NCI-H1436 treated with DMSO at 0.1 percent for 48 hours (cell line): ENCODE measurements at places on chromosomes 13 and 19.

DNA sequence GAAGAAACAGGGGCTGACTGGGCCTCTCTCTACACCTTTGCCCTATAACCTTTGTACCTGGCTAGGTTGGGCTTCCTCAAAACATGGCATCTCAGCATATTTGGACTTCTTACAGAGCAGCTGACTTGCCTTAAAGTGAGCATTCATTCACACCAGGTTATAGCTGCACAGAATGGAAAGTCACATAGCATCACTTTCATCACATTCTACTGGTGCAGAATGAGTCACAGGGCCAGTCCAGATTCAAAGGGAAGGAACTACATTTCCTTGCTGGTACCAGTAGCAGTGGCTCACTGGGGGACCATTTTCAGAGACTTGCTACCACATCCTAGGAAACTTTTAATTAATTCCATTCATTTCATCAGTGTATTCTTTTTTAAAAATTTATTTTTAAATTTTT lies 20.3 kb upstream of the TPTE2 start:
- no peak for DNase-seq

DNA sequence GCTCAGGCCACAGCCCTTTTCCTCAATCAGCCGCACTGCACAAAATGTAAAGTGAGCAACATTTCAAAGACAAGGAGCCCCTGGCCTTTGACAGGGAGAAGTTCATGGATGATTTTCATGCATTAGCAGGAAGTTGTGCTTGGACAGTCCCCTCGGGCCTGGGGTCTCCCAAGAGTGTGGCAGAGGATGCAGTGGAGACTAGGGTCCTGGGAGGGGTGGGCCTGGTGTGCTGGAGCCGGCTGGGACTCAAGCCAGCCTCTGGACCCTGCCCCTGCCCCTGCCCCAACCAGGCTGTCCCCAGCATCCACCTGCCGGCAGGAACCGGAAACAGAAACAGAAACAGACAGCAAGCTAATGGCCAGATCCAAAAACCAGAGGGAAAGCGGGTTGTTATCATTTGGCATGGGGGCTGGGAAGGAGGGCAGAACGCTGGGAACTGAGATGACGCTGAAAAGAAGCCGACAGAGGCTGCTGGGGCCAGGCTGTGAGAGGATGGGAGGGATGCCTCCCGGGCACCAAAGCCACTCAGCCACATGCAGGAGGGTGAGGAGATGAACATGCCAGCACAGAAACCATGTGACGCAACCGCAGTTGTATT lies 2.3 kb downstream of the GAS6 start:
- no peak for DNase-seq

DNA sequence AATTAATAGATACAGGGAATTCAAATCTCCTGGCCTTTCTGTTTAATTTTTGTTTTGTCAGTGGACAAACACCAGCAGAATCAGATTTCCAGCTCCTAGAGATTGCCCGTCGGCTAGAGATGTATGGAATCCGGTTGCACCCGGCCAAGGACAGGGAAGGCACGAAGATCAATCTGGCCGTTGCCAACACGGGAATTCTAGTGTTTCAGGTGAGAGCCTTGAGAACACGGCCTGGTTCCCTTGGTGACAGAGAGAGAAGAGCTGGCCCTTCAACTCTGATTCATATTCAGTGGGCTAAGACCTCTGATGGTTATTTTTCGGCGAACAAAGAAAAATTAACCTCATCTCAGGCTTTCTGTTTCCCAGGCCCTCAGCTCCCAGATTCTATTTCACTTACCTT lies 191.3 kb downstream of the STK24 start:
- DNase-seq: no peak

DNA sequence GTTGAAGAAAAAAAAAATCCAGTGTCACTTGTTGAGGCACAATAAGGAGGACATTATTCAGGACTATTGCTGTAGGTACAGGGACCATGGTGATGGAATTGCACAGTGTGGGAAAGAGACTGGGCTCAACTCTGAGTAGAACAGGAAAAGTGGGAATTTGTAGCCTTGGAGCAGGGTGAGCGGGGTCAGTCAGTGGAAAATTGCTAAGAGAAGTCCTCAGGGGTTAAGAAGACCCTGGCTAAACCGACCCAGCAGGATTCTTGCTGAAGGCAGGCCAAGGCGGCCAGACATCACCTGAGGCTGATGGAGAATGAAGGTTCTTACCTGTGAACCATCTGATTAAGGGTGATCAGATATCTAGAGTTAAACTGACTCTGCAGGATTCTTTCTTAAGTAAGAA lies 12.5 kb downstream of the LAIR2 start:
- DNase-seq: no peak

DNA sequence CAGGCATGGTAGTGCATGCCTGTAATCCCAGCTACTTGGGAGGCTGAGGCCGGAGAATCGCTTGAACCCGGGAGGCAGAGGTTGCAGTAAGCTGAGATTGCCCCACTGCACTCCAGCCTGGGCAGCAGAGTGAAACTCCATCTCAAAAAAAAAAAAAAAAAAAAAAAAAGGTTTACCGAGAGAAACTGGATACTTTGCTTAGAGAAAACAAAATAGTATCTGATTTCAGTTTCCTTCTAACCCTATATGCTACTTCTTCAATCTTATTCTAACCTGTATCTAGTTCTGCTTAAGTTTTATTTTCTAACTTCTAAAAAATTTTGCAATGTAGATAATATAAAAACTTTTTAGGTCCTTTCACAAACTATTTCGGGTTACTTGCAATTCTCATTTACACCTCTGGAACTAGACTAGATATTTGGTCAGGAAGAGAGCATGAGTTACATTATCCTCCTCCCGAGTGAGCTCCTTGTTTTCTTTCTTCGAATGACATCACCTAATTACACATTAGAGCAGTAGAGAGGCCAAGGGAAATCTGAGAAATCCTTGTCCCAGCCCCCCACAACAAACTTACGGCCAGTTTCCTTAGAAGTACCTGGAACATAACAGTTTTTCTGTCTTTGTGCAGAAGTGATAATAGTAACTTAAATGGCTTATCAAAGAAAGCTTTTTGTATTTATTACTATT lies 128.9 kb downstream of the B3GLCT start:
- DNase-seq: no peak

DNA sequence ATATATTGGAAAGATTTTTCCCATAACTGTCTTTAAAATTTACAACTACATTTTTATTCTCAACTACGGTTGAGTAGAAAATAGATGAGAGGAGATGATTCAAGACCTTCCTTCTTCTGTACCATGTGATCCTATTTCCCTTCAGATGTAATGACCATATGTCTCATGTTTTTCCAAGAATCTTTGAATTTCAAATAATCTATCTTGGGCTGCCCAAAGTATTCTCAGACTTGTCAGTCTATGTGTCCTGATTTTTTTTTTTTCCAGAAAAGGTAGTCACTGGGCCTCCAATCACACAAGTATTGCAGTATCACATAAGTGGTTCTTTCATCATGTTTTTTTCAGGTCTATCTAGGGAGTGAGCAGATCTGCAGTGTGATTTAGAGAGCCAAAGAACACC lies 392.4 kb downstream of the RFC3 start:
- DNase-seq: no peak
